NCI-H510A (cell line): ENCODE measurements at places on chromosomes 3 and 15.

- no peak for DNase-seq
Observed at GRCh38 chr15:48565560-48566482, 79.7 kb downstream of the FBN1 start.

GRCh38 chr3:43503067-43503728 is 118.6 kb downstream of the ANO10 start:
- DNase-seq: no peak

- no peak for DNase-seq
Observed at GRCh38 chr15:85943791-85944190, 135.9 kb upstream of the AGBL1 start.

- no peak for DNase-seq
Observed at GRCh38 chr3:2937592-2937991, 172.6 kb downstream of the IL5RA start.

- DNase-seq: no peak
Observed at GRCh38 chr3:159911664-159912037, 77.0 kb upstream of the IL12A start.

DNA sequence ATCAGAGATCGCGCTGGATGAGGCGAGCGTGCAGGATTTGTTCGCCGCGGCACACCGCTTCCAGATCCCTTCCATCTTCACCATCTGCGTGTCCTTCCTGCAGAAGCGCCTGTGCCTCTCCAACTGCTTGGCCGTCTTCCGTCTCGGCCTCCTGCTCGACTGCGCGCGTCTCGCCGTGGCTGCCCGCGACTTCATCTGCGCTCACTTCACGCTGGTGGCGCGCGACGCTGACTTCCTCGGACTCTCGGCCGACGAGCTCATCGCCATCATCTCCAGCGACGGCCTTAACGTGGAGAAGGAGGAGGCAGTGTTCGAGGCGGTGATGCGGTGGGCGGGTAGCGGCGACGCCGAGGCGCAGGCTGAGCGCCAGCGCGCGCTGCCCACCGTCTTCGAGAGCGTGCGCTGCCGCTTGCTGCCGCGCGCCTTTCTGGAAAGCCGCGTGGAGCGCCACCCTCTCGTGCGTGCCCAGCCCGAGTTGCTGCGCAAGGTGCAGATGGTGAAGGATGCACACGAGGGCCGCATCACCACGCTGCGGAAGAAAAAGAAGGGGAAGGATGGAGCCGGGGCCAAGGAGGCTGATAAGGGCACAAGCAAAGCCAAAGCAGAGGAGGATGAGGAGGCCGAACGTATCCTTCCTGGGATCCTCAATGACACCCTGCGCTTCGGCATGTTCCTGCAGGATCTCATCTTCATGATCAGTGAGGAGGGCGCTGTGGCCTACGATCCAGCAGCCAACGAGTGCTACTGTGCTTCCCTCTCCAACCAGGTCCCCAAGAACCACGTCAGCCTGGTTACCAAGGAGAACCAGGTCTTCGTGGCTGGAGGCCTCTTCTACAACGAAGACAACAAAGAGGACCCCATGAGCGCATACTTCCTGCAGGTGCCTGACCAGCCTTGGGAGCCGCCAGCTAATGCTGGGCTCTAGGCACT is 819 bp downstream of the KLHL40 start:
- DNase-seq: no peak
